ENCODE measurements at places on chromosomes 4 and X.

GRCh38 chr4:2871911-2872310 lies 28.3 kb downstream of the ADD1 start:
- no peak for DNase-seq

- no peak for DNase-seq
Observed at GRCh38 chrX:118373538-118373937, 27.6 kb downstream of the WDR44 start.

GRCh38 chr4:127203562-127204200 lies 429.1 kb upstream of the INTU start:
- DNase-seq, result no peak

DNA sequence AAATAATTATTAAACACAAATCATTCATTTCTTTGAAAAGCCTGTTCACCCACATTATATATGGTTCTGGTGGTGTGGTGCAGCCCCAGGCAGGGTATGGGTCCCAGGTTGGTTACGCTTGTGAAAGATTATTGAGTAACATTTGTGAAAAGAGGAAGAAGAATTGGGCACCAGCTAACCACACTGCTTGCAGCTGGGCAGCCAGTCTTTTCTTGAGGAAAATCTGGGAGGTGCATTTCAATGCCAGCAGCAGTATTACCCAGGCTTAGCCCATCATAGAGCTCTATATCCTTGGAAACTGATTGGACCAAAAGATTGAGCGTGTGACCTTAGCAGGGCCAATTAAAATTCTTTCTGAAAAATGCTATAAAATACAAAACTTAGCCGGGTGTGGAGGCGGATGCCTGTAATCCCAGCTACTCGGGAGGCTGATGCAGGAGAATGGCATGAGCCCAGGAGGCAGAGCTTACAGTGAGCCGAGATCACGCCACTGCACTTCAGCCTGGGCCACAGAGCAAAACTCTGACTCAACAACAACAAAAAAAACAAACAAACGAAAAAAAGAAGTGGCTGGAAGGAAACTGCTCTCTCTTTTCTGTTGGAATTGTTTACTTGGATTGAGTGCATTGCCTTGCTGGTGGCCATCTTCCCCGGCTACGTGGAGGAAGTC lies 9.7 kb upstream of the PLAC8 start:
- DNase-seq, result no peak

DNA sequence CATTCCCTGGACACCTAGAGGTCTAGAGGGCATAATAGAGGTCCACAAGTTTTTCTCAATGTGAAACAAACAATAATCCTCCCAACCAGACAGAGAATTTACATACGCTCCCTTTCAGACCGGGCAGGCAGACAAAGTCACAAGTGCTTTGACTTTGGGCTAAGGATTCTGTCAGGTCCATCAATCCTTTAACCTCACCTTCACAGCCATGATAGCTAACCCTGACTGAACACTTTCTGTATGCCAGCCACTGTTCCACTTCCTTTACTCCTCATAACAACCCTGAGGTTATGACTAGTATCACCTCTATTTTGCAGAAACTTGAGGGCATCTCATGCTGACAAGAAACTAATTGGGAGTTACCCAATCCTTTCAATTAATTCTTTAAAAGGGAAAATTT lies 118.8 kb upstream of the AFF2 start:
- DNase-seq, result no peak

- no peak for DNase-seq
Observed at GRCh38 chrX:136168929-136169735, 21.8 kb downstream of the FHL1 start.

- no peak for DNase-seq
Observed at GRCh38 chr4:27648416-27648815, 787.8 kb downstream of the STIM2 start.

Measured in activated CD8-positive, alpha-beta memory T cell treated with anti-CD3 and anti-CD28 coated beads for 1 hour (primary cell).